ENCODE measurements at places on chromosomes 1 and 21.
A peak's percentile ranks its signal among the peaks of the same experiment; 100 is the strongest.

DNA sequence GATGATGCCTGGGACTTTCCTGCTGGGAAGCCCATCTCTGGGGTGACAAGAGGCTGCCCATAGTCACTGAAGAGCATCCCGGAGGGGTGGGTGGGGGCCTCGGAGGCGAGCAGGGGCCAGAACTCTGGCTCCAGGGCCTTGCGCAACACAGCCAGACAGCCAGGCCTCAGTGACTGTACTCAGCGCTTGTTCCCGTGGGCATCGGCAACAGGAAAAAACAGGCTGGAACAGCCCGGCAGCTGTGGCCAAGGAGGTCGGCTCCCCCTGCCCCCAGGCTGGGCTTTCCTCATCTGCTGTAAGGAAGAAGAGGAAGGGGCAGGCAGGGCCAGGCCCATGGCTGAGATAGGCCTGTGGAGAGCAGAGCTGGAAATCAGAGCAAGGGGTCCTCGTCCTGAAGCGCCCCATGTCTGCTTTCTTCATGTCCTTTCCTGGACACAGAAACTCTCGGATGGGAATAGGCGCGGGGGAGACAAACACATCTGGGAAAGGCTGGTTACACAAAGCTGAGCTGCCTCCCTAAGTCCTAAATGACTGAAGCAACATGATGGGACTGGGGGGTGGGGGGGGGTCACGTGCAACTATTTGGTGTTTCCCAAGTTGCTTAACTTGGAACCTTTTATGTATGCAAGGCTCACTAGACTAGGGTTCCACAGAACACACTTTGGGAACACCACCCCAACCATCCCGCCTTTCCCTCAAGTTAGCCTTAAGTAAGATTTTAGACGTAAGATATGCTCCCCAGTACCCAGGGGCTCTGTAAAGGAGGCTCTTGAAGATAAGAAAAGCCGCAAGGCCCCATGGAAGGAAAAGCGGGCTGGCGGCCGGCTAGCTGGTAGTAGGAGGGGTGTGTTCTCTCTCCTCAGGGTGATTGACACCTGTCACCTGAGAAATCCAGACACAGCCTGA is 30.7 kb downstream of the HSPG2 start:
- no peak for DNase-seq

GRCh38 chr1:174931214-174931613 is 68.5 kb upstream of the CACYBP start:
- no peak for DNase-seq

DNA sequence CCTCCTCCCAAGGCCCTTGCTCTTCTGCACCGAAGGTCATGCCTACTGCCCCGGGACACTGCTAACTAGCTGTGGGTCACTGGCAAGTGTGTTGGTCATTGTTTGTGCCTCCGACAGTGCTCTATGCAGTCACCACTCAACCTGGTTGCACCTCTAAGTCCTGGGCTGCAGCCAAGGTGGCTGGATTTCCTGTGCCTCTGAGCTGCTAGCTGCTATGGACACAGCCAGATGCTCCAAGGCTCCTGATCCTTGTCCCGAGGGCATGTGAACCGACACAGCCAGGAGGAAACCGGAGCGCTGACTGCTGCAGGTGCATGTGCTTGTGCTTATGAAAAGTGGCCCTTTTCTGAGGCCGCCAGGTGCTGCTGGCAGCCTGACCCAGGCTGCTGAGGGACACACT is 14.7 kb upstream of the SPOCD1 start:
- DNase-seq, result peak; percentile 94

- DNase-seq, result no peak
These were observed 15.0 kb upstream of the TEKT2 start for GRCh38 chr1:36068866-36069265.

GRCh38 chr21:28538987-28539622 is 453.6 kb downstream of the LTN1 start:
- no peak for DNase-seq

GRCh38 chr21:42724226-42724920 is 71.0 kb downstream of the PDE9A start:
- no peak for DNase-seq

DNA sequence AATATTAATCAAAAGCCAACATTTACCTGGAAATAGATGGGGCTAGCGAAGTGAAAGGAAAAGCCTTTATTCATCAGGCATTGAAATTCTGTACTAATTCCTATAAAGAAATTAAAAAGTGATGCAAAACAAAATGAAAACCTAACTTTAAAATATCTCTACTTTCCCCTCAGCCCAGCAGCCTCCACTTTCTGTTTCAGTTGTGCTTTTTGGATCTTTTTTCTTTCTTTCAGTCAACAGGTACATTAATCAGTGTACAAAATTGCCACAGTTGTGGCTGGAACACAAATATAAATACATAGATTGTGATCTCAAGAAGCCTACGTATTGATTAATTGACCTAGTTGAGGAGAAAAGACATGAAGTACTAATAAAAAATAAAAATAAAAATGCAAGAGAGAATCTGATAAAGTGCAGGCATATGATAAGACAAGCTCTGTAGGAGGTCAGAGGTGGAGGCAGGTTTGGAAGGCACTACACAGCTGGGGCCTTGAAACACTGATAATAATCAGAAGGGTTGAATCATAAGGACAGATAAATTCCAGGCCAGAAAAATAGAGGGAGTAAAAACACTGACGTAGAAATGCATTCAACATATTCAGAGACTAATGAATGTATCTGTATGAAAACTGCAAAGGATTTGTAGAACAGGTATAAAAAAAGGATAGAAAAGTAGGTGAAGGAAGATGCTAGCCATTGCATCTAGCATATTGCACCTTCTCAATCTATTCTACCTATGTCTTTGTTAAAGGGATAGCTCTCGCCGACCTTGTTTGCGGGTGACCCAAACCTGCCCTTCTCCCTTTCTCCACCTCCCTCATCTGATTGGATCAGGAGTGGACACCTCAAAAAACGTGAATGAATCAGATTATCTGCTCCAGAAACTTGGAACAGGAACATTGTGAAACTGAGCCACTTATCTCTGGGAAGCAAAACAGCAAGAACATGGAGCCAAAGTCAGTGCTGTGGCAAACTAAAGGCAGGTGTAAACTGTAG is 607.8 kb upstream of the ADGRL2 start:
- no peak for DNase-seq
